NCI-H187 (cell line): ENCODE measurements at places on chromosomes 1 and 21.

GRCh38 chr1:32465578-32465933, 684 bp downstream of the ZBTB8B start:
- DNase-seq = no peak

DNA sequence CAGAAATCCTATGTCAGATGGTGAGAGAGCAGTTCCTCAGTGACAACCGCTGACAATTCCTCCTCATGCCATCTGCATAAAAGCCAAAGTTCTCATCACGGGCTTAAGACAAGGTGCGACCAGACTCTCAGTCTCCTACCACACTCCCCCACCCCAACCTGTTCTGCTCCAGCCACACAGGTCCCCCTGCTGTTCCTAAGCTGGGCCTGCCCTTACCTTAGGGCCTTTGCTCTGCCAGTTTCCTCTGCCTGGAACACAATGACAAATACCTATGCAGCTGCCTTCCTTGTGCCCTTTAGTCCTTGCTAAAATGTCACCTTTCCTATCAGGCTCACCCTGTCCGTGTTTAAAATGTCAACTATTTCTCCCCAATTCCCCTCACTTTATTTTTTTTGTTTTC, 382.2 kb downstream of the NTNG1 start:
- no peak for DNase-seq

DNA sequence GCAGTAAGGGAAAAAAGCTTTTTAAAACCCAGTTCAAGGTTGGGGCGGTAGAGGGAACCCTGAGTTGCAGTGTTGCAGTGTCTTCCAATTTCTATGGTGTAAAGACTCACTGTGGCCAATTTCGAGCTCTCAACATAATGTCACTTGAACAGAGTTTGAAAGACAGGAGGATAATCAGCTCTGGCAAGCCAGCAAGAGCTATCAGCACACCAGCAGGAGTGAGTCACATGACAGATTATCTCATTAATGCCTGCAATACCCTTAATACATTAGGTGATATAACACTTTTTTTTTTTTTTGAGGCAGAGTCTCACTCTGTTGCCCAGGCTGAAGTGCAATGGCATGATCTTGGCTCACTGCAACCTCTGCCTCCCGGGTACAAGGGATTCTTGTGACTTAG, 22.8 kb downstream of the SLC9C2 start:
- no peak for DNase-seq

- DNase-seq = no peak
These were observed 241.6 kb downstream of the ZNF326 start for GRCh38 chr1:90236493-90236892.

DNA sequence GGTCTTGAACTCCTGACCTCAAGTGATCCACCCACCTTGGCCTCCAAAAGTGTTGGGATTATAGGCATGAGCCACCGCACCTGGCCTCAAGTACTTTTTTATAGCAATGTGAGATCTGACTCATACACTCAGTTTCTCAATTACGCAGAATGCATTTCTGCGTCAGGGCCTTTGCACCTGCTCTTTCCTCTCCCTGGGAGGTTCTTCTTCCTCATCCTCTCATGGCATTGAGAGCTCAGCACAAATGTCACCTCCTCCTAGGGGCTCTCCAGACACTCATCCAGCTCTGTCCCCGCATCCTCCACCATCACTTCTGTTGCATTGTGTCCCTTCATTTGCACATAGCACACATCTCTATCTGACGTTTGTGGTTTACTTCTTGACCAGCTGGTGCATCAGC, 418.8 kb downstream of the PTPRU start:
- DNase-seq = no peak

DNA sequence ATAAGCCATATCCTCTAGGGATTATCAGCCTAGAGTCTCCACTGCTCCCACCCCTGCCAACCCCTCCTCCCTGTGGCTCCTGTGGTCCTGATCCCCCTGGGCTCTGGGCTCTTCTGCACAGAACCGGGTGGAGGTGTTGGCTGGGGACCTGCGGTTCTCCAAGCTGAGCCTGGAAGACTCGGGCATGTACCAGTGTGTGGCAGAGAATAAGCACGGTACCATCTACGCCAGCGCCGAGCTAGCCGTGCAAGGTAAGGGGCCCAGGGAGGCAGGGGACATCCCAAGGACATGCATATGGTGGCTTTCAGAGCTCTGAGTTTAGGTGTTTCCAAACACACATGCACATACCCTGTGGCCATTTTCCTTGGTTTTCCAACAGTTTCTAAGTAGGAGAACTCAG, 19.3 kb downstream of the CNTN2 start:
- no peak for DNase-seq

DNA sequence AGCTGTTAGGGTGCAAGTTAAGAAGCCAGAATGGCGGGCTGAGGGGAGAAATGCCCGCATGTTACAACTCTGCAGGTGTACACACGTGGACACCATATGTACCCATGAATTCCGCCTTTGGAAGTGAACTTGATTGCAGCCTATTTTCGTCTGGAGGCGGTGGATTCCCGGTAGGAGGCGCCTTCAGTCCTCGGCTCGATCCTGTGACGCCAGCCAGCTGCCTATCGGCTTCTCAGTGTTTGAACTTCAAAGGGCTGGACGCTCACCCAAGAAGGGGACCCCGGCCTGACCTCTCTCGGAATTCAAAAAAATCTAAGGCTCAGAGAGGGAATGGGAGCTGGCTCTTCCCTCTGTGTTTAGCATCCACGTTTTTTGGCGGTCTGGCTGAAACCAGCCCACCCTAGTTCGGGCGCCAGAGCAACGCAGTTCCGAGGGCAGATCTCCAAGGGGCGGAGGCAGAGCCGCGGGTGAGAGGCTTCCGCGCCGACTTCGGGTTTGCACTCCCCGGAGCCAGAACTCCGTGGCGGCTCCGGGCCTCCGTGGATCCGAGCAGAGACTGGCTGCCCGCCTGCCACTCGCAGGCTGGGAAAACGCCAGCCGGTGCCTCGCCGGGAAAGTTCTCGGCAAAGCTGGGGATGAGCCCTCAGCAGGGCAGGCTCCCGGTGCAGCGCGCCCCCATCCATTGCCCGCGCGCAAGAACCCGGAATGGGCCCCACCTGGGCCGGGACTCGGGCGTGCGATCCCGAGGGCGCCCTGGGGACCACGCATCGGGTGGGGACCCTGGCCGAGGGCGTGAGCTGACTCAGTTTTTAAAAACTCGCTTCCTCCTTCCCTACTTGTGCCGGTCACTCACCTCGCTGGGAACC, 996 bp upstream of the TMEM51 start:
- DNase-seq = peak; percentile 33

DNA sequence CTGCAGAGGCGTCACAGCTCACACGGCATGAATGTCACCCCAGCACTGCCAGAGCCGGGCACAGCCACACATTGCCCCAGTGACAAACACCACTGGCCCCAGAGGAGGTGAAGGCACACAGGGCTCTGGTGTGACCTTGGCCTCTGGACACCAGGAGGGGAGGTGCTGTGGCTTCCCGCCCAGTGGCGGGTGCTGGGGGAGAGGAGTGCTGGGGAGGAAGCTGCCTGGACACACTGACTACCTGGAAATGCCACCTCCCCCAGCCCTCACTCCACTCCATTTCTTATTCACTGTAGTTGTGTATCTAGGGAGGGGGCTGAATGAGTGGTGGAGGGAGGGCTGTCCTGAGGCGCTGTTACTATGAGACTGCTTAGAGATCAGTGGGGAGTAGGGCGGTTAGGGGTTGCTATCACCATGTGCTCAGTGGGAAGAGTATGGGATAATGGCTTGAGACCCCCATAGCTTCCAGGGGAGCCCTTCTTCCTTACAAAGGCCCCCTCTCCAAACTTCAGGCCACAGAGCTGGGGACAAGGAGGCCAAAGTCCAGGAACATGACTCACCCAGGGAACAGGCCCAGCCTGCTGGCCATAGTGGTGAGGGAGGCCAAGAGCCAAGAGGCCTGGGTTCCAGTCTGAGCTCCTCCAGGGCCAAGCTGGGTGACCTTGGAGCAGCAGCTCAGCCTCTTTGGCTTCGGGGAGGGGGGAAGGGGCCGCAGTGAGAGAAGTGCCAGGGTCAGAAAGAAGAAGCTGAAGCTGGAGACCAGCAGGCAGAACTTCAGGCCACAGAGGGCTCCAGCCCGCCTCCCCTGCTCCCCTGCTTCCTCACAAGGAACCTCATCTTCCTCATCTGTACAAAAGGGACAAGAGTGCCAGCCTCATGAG, 40.1 kb downstream of the AHDC1 start:
- no peak for DNase-seq

DNA sequence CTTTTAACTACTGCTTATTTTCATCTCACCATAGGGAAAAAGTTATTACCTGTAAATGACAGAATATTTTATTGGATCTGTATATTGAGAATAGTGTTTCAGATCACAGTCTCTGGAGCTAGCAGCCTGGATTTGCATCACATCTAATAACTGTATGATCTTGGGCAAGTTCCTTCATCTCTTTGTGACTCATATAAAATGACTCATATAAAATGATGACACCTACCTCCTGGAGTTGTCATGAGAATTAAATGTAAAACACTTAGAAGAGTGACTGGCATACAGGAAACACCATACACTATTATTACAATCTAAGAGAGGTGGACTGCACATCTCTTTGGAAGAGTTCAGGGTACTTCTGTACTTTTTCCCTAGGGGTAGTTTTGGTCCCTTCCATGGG, 421.3 kb downstream of the NEGR1 start:
- DNase-seq = no peak

DNA sequence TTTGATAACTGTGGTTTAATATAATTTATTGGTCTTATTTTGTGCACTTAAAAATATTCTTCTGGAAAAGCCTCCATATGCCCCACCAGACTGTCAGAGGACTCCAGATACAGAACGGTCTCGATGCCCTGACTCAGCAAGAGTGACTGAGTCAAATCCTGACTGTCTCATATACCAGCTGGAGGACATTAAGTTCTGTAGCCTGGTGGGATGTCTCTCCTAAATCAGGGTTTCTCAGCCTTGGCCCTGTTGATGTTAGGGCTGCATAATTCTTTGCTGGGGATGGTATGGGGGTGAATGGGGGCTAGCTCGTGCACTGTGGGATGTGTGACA, 67.7 kb upstream of the TLR5 start:
- no peak for DNase-seq

- no peak for DNase-seq
These were observed 33.6 kb upstream of the DENND1B start for GRCh38 chr1:197808880-197809279.

DNA sequence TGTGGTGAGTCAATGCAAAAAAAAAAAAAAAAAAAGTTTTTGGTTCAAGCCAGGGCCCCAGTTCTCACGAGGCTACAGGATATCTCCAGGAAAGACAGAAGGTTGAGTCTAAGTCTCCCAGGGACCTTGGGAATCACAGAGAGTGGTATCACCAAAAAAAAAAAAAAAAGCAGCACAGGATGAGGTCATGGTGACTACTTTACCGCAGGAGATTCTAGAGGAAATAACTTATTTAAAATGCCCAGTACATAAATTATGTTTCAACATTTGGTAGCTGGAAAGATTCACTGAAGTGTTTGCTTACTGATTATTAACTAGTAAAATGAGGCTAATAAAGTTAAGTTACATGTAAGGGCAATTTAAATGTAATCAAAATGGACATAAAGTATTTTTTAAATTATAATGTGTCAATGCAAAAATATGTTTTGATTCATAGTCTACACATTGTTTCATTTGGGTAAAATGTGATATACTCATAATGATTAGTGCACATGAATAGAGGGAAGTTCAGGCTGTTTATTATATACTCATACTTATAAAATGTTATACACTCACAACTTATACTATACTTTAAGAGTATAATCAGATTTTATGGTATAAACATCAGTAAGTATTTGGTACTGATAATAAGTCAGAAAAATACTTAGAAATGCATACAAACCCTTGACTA, 84.1 kb downstream of the PLPPR5 start:
- no peak for DNase-seq

- peak; percentile 1 for DNase-seq
These were observed 289.9 kb downstream of the DPYD start for GRCh38 chr1:97630948-97631347.

DNA sequence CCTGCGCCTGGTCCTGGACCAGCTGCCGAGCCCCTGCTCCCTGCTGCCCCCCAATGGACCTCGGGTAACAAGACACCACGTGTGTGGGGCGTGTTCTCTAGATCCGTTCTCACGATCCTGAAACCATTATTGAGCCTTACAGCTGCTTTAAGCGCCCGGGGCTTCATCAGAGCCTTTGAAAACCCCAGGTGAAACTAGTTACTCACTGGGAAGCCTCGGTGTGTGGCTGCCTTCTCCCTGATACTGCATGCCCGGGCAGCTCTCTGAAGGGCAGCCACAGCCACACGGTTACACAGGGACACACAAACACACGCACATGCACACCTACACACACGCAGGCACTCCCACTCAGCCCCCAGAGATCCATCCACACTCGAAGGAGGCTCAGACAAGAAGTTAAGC, 5.3 kb downstream of the HES2 start:
- DNase-seq = no peak

- DNase-seq = no peak
These were observed 76.0 kb upstream of the PPM1J start for GRCh38 chr1:112790920-112791722.

- DNase-seq = no peak
These were observed 39.1 kb downstream of the CRYAA start for GRCh38 chr21:43207868-43208267.

DNA sequence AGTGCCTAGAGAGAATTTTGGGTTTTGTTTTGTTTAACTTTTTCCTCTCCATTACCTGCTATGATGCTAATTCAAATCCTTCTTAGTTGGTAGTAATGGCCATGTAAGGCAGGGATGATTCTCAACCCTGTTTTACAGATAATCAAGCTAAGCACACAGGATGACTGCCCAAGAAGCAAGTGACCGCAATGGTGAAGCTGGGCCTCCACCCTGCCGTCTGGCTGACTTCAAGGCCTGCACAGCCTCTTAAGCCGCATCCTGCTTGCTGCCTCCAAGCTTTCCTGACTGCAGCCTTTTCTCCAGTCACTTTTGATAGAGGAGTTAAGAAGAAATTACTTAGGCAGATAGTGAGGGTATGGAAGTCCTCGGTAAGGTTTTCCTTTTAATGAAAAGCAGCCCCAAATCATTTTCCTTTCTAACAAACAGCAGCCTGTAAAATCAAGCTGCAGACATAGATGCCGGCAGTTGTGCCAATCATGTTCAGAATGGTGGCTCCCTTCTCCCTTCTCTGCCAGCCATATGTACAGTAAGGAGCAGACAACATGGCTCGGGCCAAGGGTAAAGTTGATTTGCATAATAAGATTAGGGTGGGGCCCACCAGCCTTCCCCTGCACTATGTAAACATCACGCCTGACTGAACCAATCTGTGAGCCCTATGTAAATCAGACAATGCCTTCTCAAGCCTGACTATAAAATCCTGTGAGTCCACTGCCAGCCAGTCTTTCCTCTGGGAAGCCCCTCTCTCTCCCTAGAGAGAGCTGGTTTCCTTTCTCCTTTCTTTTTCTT, 8.8 kb upstream of the CTBS start:
- no peak for DNase-seq

DNA sequence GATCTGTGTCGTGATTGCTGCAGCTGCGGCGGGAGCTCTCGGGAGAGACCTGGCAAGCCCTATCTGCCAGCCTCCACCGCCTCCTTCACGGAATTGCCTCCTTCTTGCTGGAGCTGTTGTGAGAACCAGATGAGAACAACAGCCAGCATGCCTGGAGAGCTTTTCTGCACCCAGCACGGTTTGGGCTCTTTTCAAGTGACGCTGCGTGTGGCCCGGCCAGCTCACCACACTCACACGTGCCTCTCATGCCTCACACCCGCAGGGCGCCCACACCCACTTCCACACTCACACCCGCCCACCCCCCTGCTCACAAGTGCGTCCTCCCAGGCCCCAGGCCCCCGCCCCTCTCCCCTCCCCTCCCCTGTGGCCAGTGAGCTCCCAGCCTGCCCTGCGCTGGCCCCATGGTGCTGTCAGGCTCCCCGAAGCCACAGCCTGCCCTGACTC, 135.7 kb upstream of the RUNX3 start:
- DNase-seq = no peak

GRCh38 chr1:29162025-29162424, 19.7 kb downstream of the SRSF4 start:
- no peak for DNase-seq
